Stimulated activated CD4-positive, alpha-beta T cell treated with anti-CD3 and anti-CD28 coated beads, Interleukin-1b, Interleukin-23, amount 100 ng/mL, for 1 hour (primary cell): ENCODE measurements at places on chromosomes 12 and 14.

GRCh38 chr14:104105822-104106470, 20.4 kb downstream of the ASPG start:
- DNase-seq = no peak

- no peak for DNase-seq
Measured at GRCh38 chr12:47828976-47829482, 9.3 kb upstream of the HDAC7 start.

DNA sequence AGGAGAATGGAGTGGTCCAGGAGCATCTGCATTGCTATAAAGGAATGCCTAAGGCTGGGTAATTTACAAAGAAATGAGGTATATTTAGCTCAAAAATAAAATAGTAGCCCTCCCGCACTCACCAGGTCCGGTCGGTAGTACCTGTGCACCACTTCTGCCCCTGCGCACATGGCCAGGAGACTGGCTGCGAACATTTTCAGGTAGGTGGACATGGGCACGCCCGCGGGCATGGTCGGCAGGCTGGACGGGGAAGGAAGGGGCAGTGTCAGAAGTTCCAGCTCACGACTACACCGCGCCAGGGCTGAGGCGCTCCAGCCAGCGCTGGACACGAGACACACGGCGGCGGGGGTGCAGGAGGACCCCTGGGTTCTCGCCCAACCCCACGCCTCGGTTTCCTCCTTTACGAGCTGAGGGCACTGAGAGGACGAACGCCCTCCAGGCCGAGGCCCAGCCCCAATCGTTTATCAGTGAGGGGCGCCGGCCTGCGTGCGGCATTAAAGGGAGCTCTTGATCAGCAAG, 9.1 kb upstream of the TDG start:
- DNase-seq = no peak

DNA sequence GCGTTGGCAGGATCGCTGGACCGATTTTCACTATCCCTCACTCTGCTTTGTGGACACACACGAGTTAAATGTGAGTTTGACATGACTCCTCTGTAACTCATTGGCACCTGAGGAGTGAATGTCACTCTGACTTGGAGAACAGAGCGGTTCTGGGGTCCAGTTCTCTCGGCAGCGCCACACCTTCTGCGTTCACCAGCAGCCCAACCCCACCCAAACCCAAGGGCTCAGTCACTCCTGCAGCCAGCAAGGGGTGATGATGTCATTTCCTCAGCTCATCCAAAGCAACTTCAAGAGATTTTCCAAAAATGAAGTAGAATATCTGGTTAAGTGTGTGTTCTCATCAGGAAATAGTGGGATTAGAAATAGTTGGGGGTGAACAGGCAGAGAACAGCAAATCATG, 36.3 kb downstream of the ADGRD1 start:
- no peak for DNase-seq

- DNase-seq = peak; percentile 93
Measured at GRCh38 chr14:74860899-74861733, 14.8 kb downstream of the PROX2 start.

DNA sequence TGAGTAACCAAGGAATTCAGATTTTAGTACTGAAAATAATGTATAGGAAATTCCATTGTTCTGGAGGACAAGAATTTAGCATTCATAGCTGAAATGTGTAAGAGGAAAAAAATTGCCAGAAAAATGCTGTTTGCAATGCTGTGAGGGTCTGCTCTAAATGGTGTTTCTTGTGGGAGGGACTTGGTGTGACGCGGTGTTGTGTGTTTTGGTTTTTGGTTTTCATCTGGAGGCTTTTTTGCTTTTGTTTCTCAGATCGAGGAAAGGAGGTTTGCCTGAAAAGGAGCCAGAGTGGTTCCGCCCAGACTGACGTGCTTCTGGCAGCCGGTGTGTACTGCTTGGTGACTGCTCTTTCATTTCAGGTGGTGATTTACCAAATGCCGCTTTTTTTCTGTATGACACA, 211.8 kb upstream of the HMGA2 start:
- no peak for DNase-seq

- no peak for DNase-seq
Measured at GRCh38 chr14:59753512-59753911, 117.1 kb downstream of the RTN1 start.

- no peak for DNase-seq
Measured at GRCh38 chr12:50806176-50806575, 36.5 kb upstream of the TMPRSS12 start.

GRCh38 chr14:100891501-100892445, 11.7 kb downstream of the RTL1 start:
- no peak for DNase-seq

GRCh38 chr12:43291516-43291915, 260.5 kb downstream of the ADAMTS20 start:
- DNase-seq = no peak

- no peak for DNase-seq
Measured at GRCh38 chr12:127898616-127899015, 368.4 kb upstream of the TMEM132C start.

DNA sequence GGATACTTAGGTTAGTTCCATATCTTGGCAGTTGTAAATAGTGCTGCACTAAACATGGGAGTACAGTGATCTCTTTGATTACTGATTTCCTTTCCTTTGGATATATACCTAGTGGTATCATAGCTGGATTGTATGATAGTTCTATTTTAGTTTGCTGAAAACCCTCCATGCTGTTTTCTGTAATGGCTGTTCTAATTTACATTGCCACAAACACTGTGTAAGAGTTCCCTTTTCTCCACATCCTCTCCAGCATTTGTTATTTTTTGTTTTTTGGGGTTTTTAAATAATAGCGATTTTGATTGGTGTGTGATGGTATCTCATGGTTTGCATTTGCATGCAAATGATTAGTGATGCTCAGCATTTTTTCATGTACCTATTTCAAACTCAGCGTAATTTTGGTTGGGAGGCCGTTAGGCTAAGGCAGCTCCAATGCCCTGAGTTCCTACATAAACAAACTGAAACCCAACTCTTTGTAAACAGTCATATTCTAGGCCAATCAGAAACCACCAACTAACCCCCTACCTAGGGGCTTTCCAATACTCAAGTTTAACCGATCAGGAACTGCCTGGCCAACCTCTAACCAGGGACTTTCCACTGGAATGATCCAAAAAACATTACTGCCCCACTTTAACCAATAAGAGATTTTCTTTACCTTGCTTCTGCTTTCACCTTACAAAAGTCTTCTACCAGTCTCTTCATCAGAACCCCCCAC, 171.6 kb downstream of the FBXL14 start:
- DNase-seq = no peak

DNA sequence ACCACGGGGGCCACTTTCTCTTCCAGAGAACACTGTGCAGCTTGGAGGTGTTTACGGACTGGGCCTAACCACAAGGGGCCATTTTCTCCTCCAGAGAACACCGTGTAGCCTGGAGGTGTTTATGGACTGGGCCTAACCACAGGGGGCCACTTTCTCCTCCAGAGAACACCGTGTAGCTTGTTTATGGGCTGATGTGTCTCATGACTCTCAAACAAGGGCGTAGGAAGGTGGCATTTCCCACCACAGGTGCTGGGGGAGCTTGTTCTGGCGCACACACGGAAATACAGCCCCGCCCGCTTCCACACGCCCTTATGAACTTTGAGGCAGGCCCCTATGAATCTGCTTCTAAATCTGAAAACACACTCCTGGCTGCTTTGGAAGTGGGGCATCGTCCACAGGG, 174.6 kb upstream of the SFSWAP start:
- DNase-seq = no peak

DNA sequence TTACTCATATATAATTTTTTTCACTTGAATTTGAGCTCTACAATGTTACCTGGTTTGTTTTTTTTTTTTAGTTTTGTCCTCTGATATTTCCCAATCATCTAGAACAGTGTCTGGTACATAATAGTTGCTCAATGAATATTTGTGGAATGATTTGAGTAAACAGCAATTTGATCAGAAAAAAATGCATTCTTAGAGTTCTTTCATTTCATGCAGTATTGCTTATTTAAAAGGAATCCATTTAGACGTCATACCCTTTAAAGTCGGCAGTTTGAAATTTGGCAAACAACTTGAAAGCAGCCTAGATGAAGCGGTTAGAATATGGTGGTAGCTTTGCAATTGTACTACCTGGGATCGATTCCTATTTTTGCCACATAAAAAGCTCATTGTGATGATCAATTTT, 140.0 kb downstream of the PDE3A start:
- DNase-seq = no peak

- DNase-seq = no peak
Measured at GRCh38 chr12:124512667-124513296, 54.6 kb downstream of the NCOR2 start.

DNA sequence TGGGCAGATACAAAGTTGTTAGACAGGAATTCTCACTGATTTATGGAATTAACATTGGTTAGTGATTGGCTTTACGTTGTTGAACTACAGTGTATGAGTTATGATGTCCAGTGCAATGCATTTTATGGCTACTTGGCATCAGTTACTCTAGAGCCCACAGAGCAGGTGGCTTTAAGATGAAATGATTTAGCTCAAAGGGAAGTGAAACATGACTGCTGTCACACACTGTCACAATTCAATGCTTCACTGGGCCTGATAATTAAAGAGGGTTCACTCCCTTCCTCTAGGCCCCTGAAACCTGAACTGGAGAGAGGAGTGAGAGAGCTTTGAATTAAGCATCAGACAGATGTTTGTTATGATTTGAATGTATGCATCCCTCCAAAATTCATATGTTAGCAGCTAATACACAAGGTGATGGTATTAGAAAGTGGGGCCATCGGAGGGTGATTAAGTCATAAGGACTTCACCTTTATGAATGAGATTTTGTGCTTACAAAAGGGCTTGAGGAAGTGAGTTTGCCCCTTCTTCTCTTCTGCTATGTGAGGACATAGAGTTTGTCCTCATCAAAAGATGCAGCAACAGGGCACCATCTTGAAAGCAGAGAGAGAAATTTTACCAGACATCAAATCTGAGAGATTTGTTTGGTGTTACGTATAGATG, 175.8 kb upstream of the GRIN2B start:
- DNase-seq = no peak

GRCh38 chr12:51428256-51428655, 3.6 kb downstream of the SLC4A8 start:
- no peak for DNase-seq

DNA sequence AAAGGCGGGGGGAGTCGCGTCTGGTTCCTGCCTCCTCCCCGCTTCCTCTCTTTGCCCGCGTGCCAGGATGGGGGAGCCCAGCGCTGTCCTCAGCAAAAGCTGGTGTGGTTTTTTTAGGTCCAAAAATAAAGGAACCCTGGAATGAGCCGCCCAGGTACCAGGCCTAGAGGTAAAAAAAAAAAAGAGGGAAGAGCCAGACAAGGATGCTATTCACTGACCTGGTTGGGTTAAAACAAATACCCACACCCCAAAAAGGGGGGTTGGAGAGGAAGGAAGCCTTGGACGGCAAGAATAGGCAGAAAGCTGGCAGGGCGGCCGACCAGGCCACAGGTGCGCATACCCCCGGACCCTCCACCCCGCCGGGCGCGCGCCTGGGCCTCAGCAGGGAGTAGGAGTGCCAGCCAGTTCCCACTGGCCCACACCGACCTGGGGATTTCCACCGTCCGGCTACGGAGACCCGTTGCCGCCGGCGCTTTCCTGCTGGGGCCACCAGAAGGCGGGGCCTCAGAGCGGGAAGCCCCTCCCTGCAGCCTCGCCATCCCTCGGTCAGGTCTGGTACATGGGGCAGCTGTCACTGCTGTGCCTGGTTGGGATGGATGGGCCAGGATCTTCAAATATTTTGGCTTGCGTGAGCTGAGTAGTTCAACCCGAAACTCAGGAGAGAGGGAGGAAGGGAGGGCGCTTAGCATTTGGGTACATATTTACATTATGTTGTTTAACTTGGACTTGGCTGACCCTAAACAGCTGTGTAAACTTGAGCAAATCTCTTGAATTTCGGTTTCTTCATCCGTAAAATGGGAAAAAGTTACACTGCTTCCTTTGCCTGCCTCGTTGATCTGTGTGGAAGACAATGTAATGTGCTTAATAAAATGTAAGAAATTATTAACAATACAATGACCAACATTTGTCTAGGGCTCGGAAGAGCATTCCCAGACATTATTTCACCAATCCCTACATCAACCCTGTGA, 5.4 kb upstream of the IRF2BPL start:
- DNase-seq = peak; percentile 66

GRCh38 chr12:91565246-91565645, 382.6 kb upstream of the DCN start:
- DNase-seq = peak; percentile 12

DNA sequence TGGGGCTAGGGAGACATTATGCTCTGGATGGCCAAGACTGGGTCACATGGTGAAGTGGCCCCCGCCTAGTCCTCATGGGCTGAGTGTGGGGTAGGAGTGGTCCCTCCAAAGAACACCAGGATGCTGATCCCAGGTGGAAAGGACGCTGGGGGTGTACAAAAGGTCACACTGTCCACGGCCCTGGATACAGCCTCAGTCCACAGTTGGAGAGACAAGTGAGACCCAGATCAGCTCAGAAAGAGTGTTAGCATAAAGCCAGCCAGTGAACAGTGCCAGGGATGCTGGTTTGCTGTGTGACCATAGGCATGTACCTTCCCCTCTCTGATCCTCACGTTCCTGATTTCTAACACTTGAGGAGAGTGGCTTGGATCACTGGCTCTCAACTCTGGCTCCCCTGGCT, 13.4 kb upstream of the OAS2 start:
- no peak for DNase-seq

DNA sequence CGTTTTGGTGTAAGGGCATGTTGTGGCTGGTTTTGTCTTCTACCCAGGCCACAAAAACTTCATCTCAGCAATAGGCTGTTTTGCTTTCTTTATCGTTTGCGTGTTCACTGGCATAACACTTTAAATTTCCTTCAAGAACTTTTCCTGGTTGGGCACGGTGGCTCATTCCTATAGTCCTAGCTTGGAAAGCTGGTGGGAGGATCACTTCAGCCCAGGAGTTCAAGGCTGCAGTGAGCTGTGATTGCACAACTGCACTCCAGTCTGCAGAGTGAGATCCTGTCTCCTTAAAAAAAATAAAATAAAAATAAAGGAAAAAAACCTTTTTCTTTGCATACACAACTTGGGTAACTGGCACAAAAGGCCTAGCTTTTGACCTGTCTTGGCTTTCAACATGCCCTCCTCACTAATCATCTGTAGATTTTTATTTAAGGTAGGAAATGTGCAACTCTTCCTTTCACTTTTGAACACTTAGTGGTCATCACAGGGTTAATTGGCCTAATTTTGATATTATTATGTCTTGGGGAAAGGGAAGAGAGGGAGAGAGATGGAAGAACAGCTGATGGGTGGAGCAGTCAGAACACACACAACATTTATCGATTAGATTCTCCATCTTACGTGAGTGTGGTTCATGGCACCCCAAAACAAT, 78.9 kb upstream of the PSMA6 start:
- DNase-seq = no peak

- DNase-seq = no peak
Measured at GRCh38 chr12:113242026-113242418, 20.8 kb downstream of the TPCN1 start.

DNA sequence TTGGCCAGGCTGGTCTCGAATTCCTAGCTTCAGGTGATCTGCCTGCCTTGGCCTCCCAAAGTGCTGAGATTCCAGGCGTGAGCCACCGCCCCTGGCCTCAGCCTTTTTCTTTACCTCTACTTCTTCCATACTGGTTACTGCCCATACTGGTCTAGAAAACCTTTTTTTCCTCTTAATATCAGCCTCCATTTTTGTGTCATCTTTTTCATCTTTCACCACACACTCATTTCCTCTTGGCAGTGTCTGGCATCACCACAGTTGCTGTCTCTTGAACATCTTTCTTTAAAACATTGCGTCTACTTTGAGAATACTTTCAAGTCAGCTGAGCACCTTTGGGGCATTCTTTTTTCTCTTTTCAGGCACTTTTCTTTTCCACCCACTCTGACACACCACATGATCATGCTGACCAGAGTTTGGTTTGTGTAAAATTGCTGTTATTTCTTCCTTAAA, 32.7 kb downstream of the DDX47 start:
- DNase-seq = no peak
